ENCODE measurements at places on chromosomes 5 and 9.

- DNase-seq: no peak
Observed at GRCh38 chr5:172701291-172701656, 60.2 kb downstream of the NEURL1B start.

DNA sequence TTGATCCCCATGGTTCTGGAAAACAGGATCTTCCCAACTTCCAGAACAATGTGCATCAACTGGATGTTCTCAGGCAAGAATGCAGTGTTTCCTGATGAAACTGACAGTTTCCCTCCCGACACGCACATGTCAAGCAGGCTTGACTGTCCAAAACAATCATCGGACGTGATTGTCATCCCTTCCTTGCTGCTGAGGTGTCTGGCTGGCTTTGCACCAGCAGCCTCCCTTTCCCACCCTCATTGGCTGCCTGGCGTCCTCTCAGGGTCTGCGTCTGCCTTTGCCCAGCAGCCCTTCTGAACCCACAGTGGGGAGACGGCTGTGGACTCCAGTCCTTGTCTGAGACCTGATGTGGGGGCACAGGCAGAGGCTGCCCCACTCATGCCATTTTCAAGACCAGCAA is 110.8 kb downstream of the MARCHF3 start:
- DNase-seq: no peak

- DNase-seq: no peak
Observed at GRCh38 chr5:39109606-39110005, 35.4 kb upstream of the RICTOR start.

GRCh38 chr5:137016783-137017324 is 482.3 kb downstream of the SPOCK1 start:
- no peak for DNase-seq

DNA sequence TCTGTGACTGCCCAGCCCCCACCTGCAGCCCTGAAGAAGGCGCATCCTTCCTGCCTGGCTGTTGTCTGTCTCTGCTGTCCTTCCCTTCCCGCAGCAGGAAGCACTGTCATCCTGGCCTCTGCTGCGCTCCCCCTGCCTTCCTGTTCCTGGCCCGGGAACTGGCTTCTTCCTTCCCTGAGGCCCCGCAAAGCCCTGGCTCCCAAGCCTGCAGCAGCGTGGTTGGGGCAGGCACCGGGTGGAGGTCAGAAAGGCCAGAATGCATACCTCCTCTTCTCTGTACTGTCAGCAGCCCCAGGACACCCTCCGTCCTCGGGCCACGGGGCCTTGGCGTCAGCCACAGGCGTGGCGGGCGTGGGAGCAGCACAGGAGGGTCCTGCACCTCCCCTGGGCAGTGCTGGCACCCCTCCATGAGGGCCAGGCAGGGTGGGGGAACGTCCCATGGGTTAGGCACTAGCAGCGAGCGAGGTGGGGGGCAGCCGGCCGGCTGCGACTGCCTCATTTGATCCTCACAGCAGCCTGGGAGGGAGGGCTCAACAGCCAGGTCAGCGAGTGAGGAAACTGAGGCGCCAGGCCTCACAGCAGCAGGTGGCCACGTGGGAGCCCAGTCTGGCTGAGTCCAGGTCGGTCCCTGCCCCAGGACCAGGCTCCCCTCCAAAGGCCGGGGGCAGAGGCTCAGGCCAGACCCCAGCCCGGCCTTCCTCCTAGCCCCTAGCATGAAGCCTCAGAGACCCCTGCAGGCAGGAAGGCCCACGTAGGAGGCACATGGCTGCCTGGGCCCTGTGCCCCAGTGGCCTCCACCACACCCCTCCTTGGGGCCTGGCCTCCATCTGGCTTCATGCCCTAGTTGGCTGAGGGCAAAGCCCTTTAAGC is 9.4 kb downstream of the FLT4 start:
- no peak for DNase-seq

DNA sequence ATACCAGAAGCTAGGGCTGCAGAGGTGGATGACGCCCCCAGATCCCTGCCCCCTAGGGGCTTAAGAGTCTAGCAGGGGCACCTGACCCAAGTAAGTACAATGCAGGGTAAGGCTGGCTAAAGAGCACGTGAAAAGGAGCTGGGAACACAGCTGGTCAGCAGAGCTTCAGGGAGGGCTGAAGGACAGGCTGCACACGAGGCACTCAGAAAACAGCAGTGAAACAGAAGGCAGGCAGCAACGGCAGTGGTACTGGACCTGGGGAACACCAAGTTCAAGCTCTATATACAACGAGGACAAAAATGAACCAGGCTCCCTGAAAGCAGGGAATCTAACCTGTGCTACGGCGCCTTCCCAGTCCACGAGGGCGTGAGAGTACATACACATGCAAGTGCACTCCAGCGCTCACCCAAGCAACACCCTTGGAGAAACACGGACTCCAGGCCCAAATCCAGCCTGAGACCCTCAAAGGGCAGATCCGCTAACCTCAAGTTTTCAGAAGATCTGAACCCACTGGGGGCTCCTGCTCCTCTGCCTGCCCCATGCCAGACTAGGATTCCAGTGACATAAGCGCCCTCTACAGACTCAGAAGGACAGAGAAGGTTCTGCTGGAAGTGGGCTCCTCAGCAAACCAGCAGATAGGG is 57.4 kb downstream of the PSMB7 start:
- DNase-seq: no peak

- DNase-seq: no peak
Observed at GRCh38 chr5:86909418-86910295, 291.9 kb downstream of the COX7C start.

DNA sequence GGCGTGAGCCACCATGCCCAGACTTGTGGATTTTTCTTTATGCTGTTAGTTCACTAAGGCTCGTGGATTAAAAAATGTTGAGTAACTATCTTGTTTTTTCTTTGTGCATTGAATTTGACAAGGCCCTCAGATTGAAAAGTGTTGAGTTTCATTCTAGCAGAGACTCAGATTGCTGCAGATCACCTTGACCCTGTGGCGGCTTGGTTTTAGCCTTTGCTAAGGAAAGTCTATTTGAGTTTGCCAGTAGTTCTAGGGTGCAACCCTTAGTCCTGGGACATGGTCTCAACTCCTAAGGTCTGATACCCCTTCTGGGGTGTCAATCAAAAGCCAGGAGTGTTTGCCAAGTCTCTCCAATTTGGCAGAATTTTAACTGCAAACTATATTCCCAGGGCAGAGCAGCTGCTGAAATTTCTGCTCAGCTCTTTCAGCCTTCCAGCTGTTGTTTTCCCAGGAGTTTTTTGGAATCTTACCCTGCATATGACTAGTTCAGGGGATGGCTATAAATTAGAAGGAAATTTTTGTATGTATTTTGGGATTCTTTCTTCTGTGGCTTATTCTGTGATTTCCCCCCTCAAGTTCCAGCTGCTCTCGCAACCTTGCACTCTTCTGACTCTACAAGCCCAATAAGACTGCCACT is 84.3 kb upstream of the HAND1 start:
- no peak for DNase-seq

GRCh38 chr9:94534901-94535300 is 20.0 kb upstream of the PCAT7 start:
- no peak for DNase-seq

GRCh38 chr9:109893241-109893640 is 113.2 kb downstream of the PALM2AKAP2 start:
- no peak for DNase-seq
